ENCODE measurements at places on chromosomes 13 and 19.

DNA sequence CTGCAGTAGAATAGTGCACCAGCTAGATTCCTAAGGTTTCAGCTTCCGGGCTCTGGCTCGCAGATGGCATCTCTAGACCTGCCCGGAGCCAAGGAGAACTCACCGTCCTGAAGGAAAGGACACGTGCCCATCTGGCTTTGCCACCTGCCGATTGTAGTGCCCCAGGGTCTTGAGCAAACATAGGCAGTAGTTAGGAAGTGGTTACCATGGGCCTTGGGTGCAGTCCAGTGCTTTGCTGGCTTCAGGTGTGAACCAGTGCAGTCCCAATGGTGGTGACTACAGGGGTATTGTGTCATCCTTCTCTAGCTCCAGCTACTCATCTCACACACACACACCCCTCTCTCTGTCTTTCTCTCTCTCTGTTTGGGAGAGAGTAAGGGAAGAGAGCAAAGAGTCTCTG, 61.4 kb upstream of the TEX29 start:
- DNase-seq = no peak

GRCh38 chr19:13821292-13821691, 26.0 kb downstream of the ZSWIM4 start:
- no peak for DNase-seq

- DNase-seq = no peak
Observed at GRCh38 chr13:100334214-100334613, 245.3 kb downstream of the PCCA start.

- DNase-seq = no peak
Observed at GRCh38 chr13:44172281-44172810, 201.3 kb upstream of the SERP2 start.

- no peak for DNase-seq
Observed at GRCh38 chr13:107395927-107396662, 819.2 kb downstream of the LIG4 start.

GRCh38 chr13:96223231-96223630, 133.3 kb downstream of the HS6ST3 start:
- no peak for DNase-seq

GRCh38 chr19:17240826-17241399, 4.8 kb downstream of the NR2F6 start:
- no peak for DNase-seq

GRCh38 chr13:82439159-82439904, 1442.9 kb downstream of the SLITRK1 start:
- no peak for DNase-seq

DNA sequence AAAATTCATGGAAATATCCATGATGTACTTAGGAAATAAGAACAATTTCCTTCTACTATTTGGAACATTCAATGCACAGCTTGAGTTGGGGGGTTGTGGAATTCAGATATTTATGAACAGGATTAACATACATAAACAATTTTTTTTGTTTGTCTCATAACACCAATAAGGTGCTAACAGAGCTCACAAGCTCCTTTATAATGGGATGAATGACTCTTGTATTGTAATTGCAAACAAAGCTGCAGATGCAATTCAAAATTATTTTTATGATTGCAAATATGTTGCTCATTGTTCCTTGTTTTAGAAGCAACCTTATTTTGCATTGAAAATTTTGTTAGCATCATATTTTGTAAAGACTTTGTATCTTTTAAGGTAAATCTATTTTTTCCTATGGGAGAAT, 265.7 kb downstream of the PCDH17 start:
- DNase-seq = no peak

- DNase-seq = no peak
Observed at GRCh38 chr19:2858864-2859263, 8.3 kb upstream of the ZNF556 start.

- DNase-seq = peak; percentile 46
Observed at GRCh38 chr13:91185294-91185863, 162.1 kb upstream of the MIR17HG start.

DNA sequence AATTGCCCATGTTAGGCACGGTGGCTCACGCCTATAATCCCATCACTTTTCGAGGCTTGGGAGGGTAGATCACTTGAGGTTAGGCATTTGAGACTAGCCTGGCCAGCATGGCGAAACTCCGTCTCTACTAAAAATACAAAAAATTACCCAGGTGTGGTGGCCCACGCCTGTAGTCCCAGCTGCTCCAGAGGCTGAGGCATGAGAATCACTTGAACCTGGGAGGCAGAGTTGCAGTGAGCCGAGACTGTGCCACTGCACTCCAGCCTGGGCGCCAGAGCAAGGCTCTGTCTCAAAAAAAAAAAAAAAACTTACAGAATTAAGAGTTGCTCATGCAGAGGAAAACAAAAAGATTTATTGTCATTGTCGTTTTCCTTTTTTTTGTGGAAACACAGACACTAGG, 3.4 kb upstream of the PSMC4 start:
- no peak for DNase-seq

DNA sequence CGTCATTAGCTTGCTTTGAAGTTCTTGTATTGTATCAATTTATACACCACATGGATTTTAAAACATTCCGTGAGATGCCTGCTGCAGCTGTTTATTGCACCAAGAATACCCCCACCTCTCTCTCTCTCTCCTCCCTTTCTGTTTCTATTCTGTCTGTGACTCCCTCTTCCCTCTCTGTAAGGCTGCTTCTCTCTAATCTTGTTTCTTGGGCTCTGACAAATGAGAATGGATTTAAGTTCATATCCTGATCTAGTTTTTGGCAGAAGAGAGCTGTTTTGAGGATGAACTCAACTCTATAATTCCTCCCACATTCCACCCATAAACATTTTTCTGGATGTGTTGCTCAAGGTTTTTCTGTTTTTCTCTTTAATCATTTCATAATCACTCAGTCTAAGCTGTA, 144.3 kb upstream of the FRY start:
- DNase-seq = no peak

DNA sequence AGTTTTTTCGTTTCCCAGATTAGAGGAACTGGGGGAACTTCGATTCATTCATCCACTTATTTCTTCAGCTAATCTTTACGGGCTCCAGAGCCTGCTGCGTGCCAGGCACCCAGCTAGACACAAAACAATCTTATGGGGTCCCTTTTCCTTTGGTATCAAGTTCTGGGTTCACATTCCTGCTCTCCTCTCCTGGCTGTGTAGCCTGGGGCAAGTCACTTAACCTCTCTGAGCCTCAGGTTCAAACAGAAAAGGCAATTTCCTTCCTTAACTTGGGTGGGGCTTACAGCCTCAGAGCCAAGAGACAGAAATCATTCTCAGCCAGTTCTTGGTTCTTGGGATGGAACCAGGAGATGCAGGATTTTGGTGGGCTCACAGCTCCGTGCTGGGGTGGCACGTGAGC, 5.9 kb downstream of the SHD start:
- DNase-seq = no peak

DNA sequence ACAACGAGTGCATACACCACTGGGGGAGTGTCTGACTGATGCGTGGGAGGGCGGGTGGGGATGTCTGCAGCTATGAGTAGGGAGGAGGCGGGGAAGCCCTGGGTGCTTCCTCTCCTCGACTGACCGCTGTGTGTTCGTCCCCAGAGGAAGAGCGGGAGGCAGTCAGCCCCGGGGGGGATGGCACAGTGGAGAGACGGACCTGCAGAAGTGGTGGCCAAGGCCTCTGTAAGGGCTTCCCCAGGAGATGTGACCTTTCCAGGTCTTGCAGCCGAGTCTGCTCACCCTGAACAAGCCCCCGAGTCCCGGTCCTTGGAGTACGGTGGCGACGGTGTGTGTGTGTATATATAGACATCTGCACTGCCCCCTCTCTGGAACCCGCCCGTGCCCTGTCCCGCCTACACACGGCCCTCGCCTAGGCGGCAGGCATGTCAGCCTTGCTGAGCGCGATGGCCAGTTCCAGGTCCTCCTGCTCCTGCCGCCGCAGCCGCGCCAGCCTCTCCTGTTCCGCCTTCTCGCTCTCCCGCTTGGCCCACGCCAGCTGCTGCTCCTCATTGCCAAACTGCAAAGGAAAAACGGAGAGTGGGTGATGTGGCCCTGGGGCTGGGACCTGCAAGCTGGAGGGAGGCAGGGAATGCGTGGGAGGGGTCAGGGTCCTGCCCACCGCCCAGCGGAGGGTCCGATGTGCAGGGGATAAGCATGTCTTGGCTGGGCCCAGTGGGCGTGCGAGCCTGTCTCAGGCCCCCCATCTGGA, 30.8 kb downstream of the KLF2 start:
- DNase-seq = no peak

DNA sequence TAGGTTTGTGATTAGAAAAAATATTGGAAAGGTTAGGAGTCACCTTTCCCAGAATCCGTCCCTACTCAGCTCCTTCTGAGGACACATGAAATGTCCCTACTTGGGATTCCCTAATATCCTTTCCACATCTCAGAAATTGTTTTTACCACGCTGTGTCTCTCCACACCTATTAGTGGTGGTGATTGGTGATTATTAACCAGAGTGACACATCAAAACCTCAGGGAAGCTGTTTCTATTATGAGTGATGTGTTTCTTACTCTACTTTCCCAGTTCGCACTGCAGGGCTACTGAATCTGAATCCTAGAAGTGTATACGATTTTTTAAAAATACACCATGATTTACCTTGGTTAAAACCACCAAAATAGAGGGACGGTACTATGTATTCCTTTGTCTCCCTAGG, 460.8 kb downstream of the TBC1D4 start:
- DNase-seq = no peak

GRCh38 chr19:56084835-56085536, 36.1 kb downstream of the ZNF787 start:
- DNase-seq = no peak

DNA sequence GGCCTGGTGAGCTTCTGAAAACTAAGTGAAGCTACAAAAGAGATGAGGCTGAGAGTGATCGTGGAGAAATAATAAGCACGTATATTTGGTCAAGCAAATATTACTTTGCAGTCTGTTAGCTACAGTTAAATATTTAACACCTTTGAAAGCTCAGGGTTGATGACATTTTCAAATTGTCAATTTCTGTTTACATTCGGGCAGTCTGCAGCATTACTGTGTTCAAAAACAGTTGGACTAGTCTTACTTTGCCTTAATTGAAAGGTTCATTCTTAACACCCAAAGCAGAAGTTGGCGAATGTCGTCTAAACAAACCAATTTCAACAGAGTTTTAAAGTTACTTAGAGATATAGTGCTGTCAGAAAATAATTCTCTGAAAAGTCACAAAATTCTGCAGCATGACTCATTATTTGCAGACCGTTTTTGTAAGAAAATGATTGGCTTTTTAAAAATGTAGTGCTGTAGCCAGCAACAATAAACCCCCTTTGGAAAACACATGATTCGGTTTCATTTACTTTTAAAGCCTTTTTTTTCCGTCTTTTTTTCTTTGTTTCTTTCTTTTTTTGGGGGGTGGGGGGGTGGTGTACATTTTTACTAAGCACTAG, 549.0 kb downstream of the GPC6 start:
- peak; percentile 78 for DNase-seq

GRCh38 chr13:20349564-20350381, 117.7 kb upstream of the GJB6 start:
- DNase-seq = no peak

DNA sequence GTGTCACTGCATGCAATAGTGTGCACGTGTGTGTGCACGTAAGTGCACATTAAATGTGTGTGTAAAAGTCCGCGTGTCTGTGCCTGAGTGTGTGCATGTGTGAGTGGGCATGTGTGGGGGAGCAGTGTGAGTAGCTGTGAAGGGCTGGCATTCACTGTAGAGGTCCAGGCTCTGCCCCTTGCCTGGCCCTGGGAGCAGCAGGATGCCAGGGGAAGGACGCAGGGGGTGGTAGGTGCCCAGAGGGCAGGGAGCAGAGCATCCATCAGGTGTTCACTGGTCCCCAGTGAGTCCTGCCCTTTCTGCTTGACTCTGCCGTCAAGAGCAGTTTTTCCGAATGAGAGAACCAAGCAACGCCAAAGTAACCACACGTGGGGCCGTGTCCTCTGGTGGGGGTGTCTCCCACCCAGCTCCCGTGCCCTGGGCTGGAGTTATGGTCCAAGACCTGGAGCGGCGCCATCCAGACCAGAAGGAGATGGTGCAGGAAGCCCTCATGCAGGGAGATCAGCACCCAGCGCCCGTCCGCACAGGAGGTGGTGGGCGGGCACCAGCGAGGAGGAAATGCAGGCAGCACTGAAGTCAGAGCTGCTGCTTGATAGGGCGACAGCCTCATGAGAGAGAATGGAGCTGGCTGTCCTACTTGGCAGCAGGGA, 68.5 kb downstream of the TEX29 start:
- no peak for DNase-seq

DNA sequence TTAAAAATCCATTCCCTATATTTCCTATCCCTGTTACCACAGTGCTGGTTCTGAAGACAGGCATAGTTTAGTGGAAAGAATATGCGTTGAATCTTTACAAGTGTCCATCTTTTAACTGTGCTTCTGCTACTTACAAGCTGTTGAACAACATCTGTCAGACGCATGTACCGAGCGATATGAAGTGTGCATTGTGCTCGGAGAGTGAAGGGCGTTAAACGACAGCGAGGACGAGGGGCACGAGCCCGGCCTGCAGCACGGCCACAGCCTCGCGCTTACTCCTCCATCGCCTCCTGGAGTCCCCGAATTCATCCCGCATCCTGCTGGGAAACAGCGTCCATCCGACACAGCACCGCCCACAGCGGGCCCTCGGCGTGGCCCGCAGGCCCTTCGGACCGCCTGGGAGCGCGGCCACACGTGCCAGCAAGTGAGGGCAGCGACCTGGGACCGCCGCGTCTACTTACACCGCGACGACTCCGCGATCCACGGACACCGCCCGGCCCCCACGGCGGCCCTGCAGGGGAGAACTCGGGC, 514 bp downstream of the PCID2 start:
- DNase-seq = peak; percentile 43

- no peak for DNase-seq
Observed at GRCh38 chr13:41606646-41607045, 149.3 kb downstream of the RGCC start.

- DNase-seq = no peak
Observed at GRCh38 chr13:101026736-101027398, 352.3 kb upstream of the TMTC4 start.

DNA sequence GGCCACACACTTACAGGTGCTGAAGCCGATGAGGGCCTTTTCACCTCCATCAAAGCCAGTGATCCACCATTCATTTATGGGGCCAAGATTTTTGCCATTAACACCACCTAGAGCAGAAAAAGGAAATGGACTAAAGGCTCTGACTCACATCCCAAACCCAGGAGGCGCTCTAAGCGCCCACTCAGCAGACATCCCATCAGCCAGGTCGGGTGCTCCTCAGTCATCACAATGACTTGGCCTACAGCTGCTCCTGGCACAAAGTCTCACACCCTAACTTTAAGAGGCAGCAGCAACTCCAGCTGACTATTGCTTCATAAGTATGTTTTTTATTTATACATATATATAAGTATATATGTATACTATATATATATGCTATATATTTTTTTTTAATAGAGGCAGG, 36.1 kb upstream of the EIF3G start:
- no peak for DNase-seq

DNA sequence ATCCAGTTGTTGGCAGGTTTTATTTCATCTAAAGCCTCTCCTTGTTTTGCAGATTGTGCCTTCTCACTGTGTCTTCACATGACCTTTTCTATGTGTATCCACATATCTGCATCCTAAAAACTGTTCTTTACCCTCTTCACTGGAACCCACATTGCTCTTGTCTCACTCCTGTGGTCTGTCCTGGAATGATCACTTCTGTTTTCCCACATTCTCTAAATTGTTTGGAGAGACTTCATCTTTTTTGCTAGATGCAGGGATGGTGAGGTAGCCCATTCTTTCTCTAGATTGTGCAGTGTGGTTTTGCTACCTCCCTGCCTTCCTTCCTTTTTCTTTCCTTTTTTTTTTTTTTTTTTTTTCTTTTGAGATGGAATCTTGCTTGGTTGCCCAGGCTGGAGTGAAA, 608.6 kb upstream of the MIR17HG start:
- DNase-seq = no peak

GRCh38 chr13:80389073-80390038, 48.4 kb upstream of the SPRY2 start:
- DNase-seq = no peak

All from astrocyte of the spinal cord (primary cell).